ENCODE measurements at places on chromosomes 2 and 18. TPM values are rescaled to one million over a fixed set of nuclear protein-coding genes. Genes with fewer than 3 reads are reported as not detected.

The MEP1B gene
- 2.7 TPM for total RNA-seq

The CDK5R2 gene
- 5.9 TPM for total RNA-seq

The SULT1C2 gene
- 5.9 TPM for total RNA-seq

The ACMSD gene
- not detected for total RNA-seq

The WDR43 gene
- total RNA-seq: 66.9 TPM

The CYTIP gene
- total RNA-seq: 0.51 TPM

The HRH4 gene
- total RNA-seq: 0.24 TPM

The IGFBP2 gene
- 121 TPM for total RNA-seq

The SCN7A gene
- 1.8 TPM for total RNA-seq

The ALPI gene
- 6.5 TPM for total RNA-seq

The INPP5D gene
- total RNA-seq: 40.8 TPM

The IL1F10 gene
- total RNA-seq: not detected

The RNU2-63P gene
- 4.9 TPM for total RNA-seq

The ERFE gene
- 0.29 TPM for total RNA-seq

The AQP12B gene
- 0.10 TPM for total RNA-seq

The LONRF2 gene
- total RNA-seq: 8.9 TPM

The IL1A gene
- total RNA-seq: 0.60 TPM

The NBEAL1 gene
- 28.5 TPM for total RNA-seq

The CYBRD1 gene
- total RNA-seq: 21.1 TPM

The SLC39A6 gene
- 48.7 TPM for total RNA-seq

The TRIM54 gene
- not detected for total RNA-seq

The ALK gene
- 7.7 TPM for total RNA-seq

The CNGA3 gene
- 6.8 TPM for total RNA-seq

The RAB6D gene
- total RNA-seq: 0.56 TPM

The FOXD4L1 gene
- not detected for total RNA-seq

The CRYBA2 gene
- total RNA-seq: 179 TPM

The KCNJ3 gene
- 6.0 TPM for total RNA-seq

The TMEM198 gene
- 7.8 TPM for total RNA-seq

The COL5A2 gene
- 38.5 TPM for total RNA-seq
